Hematopoietic multipotent progenitor cell treated with erythropoietin and hydrocortisone succinate and interleukin-3 and kit ligand, for 4 days (in vitro differentiated cells): ENCODE measurements at places on chromosomes 6 and 20.

DNA sequence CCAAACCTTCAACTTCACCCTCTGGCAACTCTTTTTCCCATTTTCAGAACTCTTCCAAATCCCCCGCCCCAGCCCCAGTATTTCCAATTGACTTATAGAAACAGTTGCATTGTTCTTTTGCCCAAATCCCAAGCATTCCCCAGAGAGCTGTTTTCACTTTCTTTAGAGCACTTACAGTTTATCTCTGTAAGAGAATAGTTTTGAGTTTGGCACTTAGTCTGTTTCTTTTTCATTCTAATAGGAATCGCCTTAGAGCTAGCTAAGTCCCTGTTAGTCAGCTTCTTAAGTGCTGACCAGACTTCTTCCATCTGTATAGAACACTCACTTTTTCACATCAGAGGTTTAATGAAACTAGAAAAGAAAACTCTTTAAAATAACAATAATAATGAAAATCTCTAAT, 374.2 kb upstream of the FLRT3 start:
- no peak for DNase-seq

DNA sequence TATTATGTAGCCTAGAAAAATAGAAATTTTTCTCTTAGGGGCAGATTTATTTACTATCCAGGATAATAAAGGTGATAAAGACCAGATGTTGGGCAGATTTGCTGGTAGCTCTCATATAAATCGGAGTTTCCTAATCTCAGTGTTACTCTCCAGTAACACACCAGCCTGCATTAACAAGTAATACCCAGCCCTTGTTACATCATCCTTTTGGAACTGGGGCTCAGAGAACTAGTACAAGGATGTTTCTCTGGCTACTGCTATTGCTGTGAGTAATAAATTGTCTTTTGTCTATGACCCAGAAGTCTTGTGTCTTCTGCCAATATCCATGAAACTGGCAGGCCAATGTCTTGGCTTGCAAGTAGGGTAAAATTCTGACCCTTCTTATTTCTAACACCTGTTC, 16.8 kb downstream of the TPD52L1 start:
- no peak for DNase-seq

DNA sequence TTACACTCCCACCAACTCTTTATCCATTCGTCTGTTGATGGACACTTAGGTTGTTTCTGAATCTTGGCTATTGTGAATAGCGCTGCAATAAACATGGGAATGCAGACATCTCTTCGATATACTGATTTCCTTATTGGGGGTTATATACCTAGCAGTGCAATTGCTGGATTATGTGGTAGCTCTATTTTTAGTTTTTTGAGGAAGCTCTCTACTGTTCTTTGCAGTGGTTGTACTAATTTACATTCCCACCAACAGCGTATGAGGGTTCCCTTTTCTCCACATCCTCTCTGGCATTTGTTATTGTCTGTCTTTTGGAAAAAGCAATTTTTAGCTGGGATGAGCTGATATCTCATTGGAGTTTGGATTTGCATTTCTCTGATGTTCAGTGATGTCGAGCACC, 4.6 kb upstream of the PFDN4 start:
- DNase-seq = no peak

DNA sequence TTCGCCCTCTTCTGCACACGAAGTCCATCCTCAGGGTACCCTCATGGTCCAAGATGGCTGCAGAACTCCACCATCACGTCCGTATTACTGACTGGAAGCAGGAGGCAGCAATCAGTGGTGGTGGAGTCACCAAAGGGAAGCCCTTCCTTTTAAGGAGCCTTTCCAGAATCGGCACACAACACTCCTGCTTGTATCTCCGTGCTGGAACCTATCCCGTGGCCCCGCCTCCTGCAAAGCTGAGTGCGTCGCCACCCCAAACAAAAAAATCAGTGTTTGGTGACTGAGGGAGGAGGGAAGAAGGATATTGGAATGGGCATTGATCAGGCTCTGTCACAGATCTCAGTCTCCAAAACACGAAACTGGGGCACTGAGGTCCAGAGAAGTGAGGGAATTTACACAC, 5.8 kb upstream of the CCN5 start:
- DNase-seq = no peak

- DNase-seq = peak; percentile 84
These were observed 59.8 kb upstream of the RREB1 start for GRCh38 chr6:7047966-7048365.

DNA sequence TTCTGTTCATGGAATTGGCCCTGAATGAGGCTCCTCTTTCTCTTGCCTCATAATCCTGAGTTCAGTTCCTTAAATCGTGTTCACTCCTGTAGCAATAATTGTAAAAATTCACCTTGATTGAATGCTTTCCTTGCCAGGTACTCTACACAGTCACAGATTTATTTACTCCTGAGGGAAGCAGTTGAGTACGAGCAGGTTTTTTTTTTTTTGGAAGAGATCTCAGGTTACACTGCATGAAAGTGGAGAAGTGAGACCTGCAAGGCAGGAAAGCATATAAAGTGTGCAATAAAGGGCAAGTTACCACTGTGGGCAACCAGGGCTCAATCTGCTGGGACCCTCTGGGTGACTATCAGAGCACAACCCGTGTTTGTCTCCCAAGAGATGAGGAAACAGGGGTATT, 93.0 kb upstream of the DOK5 start:
- no peak for DNase-seq

GRCh38 chr6:46628976-46629375, 23.6 kb downstream of the CYP39A1 start:
- no peak for DNase-seq

- no peak for DNase-seq
These were observed 14.5 kb upstream of the TFB1M start for GRCh38 chr6:155328539-155329459.

GRCh38 chr6:152356662-152357061, 280.5 kb downstream of the SYNE1 start:
- peak; percentile 80 for DNase-seq

GRCh38 chr6:36776167-36776566, 63.1 kb downstream of the CPNE5 start:
- DNase-seq = no peak

DNA sequence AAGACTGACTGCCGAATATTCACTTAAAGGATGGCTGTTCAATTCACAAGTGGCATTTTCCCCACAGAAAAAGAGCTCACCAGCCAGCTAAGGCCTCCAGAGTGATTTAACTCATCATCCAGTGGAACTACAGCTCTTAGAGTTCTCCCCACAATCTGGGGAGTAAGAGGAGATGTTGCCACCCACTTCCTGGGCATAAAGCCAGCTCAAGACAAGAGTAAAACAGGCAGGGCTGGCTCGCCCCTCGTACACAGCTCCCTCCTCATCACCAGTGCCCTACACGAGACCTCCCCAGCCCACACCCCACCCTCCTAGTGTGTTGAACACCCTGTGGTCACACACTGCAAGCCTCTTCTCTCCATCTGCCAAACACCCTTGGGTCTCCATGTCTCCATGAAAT, 47.2 kb upstream of the IPCEF1 start:
- DNase-seq = peak; percentile 86

GRCh38 chr6:32086661-32087573, 22.2 kb downstream of the TNXB start:
- DNase-seq = peak; percentile 39

DNA sequence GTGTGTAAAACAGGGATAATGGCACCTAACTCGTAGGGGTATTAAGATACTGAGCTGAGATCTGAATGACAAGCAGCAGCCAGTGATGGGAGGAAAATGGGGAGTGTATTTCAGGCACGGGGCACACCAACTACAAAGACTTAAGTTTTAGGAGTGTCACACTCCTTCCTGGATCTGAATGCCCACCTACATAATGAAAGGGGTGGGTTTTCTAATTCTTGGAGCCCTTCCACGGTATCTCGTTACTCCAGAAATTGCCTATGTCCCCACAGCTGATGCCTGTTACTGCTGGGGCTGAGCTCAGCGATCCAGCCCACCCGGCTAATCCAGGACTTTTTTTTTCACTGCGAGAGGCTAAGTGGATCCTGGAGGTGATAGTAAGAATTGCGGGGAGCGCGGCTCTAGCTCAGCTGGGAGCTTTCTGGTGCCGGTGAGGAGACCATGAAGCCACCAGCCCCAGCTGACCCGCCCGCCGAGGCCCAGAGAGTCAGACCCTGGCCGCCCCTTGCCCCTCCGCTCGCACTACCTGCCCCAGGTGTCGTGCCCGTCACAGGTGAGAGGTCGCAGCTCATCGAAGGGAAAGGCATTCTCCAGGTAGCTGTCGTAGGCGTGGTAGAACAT, 727 bp downstream of the EDEM2 start:
- DNase-seq = peak; percentile 64

DNA sequence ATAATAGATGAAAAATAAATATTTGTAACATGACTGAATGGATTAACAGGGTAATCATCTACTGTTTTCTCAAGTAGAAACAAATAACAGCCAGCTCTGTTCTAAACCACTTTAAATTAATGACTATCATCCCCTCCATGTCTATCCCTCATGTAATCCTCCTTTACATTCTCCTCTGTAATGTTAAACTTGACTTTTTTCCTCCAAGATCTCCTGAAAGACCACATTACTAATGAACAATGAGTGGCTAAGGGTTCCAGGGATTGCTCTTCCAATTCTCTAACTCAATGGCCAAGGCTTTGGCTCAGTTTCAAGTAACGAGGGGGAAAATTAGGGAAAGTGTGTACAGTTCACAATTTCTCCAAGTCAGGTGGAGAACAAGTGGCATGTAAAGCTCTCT, 37.6 kb upstream of the FBXL4 start:
- no peak for DNase-seq

GRCh38 chr20:36792422-36792821, 18.9 kb upstream of the DSN1 start:
- DNase-seq = peak; percentile 73

GRCh38 chr20:20562507-20562906, 149.9 kb downstream of the RALGAPA2 start:
- no peak for DNase-seq

DNA sequence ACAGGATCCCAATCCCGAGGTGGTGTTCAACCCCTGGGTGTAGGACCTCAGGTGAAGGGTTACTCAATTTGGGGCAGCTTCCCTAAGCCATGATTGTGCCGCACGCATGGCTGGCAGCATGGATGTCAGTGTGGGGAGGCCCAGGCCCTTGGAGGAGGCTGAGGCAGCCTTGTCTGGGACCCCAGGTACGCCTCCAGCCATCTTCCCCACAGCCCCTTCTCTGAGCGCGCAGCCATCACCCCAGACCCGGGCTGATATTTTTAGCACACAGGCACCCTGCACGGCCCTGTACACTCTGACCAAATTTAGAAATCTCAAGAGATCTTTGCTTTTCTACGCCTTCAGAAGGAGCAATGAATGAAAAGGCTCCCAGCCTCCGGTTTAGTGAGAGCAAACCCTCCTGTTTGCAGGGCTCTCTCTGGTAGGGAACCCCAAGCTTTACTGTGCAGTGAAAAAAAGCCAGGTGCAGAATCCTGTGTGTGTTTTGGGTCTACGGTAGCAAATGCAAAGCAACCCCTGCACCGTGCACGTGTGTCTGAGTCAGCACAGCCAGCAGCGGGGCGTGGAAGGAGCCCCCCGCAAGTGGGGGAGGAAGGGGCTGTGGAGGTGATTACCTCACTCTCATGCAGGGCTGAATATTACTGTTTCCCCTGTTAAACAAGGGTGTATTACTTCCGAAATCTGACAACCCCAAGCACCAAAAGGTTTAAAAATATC, 44.3 kb downstream of the CTCFL start:
- DNase-seq = peak; percentile 38

GRCh38 chr6:75922226-75922625, 150.2 kb downstream of the IMPG1 start:
- DNase-seq = no peak

GRCh38 chr6:150228072-150228733, 85.4 kb downstream of the PPP1R14C start:
- DNase-seq = no peak

- no peak for DNase-seq
These were observed 105.7 kb downstream of the LCA5 start for GRCh38 chr6:79431537-79431933.

DNA sequence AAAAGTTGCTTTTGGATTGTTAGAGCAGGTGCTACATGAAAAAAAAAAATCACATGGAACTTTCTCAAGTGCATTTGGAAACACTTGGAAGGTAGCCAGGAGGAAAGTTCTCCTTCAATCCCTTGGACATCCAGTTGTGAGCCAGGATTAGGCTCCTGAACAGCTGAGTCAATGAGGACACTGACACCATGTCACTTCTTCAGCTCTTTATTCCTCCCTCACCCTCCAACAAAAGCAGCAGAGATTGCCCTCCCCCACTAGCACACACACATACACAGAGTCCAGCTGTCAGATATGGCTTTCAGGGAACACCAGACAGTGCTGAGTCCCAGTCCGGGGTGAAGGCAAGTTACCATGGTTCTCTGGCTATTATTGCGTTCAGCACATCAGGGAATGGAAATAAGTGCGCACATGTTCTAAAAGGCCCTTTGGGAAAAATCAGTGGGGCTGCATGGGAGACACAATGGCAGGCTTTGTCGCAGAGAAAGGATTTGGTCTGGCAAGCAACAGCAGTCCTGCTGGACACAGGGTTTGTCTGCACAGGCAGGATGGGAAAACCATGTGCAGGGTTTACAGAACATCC, 124.7 kb upstream of the MARCKS start:
- no peak for DNase-seq

DNA sequence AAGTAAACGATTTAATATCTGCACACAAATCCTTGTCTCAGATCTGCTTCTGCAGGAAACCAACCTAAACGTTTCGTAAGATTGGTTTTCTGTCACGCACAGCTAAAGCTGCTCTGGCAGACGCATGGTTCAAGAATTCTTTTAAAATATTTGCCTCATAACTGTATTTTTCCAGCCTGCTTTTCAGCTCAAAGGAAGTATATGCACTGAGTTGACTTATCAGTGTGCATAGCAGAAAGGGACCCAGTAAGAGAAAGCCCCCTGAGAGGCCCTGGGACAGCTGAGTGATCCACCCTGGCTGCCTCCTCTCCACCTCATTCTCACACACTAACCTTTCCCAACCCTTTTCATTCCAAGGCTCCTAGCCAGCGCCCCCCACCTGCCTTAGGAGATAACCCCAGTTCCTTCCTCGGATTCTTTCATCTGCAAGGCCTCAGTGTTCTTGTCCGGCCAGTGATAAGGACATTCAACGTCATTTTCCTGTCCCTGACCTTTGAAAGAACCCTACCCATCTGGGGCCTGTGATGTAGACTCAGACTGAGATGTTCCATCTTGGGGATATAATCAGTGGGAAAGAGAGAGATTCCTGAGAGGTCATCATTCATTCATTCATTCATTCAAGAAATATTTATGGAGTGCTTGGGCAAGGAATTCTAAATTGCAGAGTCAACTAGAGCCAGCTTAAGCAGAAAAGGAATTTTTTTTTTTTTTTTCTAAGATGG, 22.4 kb upstream of the SLC9A8 start:
- DNase-seq = peak; percentile 79

DNA sequence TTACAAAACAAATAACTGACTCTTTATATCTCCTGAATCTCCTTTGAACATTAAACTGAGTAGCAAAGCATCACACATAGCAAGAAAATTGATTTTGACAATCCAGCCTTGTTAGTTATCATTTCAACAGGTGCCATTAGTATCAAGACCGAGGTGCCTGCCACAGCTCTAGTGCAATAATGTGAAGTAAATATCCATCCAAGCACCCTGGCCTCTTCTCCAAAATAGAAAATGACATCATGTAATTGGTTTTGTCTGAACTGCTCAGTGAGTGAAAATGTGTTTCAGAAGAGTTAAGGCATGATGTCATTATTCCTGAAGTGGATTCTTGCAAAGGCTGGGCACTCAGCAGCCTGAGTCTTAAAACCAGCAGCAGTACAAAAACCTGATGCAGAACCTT, 341.4 kb downstream of the PLCB1 start:
- no peak for DNase-seq
